ENCODE measurements at places on chromosomes 12 and 14.

GRCh38 chr14:98321841-98322240, 950.2 kb downstream of the BCL11B start:
- no peak for DNase-seq

DNA sequence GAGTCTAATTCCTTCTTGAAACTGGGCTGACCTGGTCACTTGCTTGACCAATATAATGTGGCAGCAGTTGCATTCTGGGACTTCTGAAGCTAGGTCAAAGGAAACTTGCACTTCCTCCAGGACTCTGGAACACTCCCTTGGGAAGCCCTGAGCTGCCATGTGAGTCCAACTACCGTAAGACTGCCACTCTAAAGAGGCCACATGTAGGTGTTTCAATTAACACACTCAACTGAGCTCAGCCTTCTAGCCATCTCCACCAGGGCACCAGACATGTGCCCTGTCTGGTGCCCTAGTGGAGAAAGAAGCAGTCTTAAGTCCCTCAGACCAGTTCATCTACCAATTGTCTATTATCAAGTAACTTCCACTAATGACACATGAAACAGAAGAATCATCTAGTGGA, 6.1 kb upstream of the TEP1 start:
- no peak for DNase-seq

- peak; percentile 67 for DNase-seq
These were observed 11.4 kb upstream of the DNAL1 start for GRCh38 chr14:73633116-73634010.

DNA sequence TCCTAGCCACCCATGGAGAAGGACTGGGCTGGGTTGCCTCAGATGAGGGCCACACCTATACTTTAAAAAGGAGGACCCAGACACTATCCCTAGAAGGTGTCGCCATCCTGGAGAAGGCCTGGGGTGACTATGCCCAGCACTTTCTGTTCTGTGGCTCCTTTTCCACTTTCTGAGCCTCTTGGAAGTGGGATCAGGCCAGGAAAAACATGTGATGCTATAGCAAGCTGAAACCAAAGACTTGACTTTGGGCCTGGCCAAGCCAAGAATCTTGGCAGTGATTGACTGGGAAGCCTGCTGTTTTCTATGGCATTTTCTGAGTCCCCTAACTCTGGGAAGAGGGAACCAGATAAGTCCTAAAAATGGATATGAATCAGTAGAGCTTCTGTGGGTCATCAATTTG, 332.3 kb downstream of the ZFP36L1 start:
- DNase-seq: no peak

GRCh38 chr12:58961906-58962305, 41.6 kb upstream of the LRIG3 start:
- no peak for DNase-seq

- DNase-seq: no peak
These were observed 19.9 kb upstream of the NEDD1 start for GRCh38 chr12:96886998-96887677.

- DNase-seq: no peak
These were observed 16.2 kb upstream of the RIN3 start for GRCh38 chr14:92497391-92497790.

GRCh38 chr12:79687711-79688260, 3.0 kb downstream of the PAWR start:
- no peak for DNase-seq

DNA sequence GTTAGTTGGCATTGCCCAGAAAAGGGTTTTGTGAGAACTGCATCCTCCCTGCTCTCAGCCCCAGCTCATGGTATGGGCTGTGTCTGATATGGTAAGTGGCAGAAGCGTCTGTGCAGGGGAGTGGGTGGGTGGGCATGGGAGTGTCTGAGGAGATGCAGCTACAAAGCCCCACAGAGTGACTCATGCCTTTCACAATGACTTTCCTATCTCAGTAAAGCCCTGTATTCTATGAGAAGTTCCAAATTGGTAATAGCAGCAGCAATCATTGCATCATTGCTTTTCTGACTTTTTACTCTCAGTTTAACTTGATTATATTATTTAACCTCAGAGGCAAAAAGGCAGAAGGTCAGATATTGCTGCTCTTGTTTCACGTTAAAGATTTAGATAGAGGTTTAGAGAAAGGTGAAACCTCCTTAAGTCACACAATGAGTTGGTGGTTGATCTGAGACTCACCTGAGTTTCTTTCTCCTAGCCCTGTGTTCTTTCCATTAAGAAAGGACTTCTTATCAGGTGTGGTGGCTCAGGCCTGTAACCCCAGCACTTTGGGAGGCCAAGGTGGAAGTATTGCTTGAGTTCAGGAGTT, 171.7 kb downstream of the SLC5A8 start:
- DNase-seq: peak; percentile 8

DNA sequence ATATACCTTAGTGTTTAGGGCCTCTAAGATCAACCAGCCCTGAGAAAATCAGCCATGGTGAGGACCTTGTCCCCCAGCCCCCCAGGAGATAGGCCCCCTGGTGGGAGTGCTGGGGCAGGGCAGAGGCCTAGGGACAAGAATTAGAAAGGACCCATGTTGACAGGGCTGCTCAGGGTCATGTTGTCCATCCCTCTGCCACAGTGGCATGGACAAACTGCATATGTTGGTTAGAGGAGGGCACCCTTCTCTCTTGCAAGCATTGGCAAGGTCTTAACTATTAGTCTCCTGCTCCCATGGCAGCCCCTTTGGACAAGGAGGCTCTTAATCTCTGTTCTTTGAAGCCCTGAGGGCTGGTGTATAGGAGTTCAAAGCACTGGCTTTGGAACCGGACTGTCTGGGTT, 755 bp upstream of the PTPN6 start:
- DNase-seq: peak; percentile 62
